Spleen (tissue), 13 donors: ENCODE measurements at places on chromosomes 7 and 10. TPM values are rescaled to one million over a fixed set of nuclear protein-coding genes. Genes with fewer than 3 reads are reported as not detected.

- H3K27me3 ChIP-seq, result no peaks in the 10 kb centered on the region
- peak overlapping the region; percentile 98 for H3K4me3 ChIP-seq
- DNase-seq, result peak; percentile 92
- no peaks in the 10 kb centered on the region for H3K36me3 ChIP-seq
- peaks cover 18% of the 10 kb centered on the region for H3K4me1 ChIP-seq
- peak overlapping the region; percentile 88 for H3K27ac ChIP-seq
Observed at GRCh38 chr7:148883266-148884048, 634 bp downstream of the EZH2 start.

DNA sequence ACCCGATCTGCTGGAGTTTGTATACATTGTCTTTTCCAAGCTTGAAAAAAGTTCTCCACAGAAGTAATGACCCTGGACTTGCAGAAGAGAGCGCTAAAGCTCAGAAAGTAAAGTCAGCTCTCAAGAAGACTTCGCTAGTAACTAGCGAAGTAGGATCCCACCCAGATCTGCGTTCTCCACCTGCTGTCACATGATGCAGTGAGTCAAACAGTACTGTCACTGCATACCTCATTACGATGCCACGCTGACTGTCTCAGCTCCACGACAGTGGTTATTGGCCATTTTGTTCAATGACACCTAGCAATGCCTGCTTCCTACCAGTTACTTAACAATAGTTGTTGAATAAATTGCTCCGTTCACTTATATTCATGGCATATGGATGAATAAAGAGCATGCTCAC is 29.7 kb upstream of the SEC61G start:
- peaks cover 38% of the 10 kb centered on the region for H3K27me3 ChIP-seq
- no peaks in the 10 kb centered on the region for H3K4me1 ChIP-seq
- no peak overlapping the region for H3K27ac ChIP-seq
- no peaks in the 10 kb centered on the region for H3K36me3 ChIP-seq
- H3K4me3 ChIP-seq, result no peak overlapping the region
- no peak for DNase-seq

- no peak overlapping the region for H3K27ac ChIP-seq
- no peaks in the 10 kb centered on the region for H3K4me1 ChIP-seq
- H3K36me3 ChIP-seq, result no peaks in the 10 kb centered on the region
- no peaks in the 10 kb centered on the region for H3K27me3 ChIP-seq
Observed at GRCh38 chr7:155874411-155874810, 62.1 kb upstream of the SHH start.

GRCh38 chr7:39357648-39358047 is 208.6 kb upstream of the YAE1 start:
- no peak overlapping the region for H3K27ac ChIP-seq
- DNase-seq, result no peak
- H3K4me1 ChIP-seq, result no peaks in the 10 kb centered on the region
- peaks cover 3% of the 10 kb centered on the region for H3K27me3 ChIP-seq
- no peak overlapping the region for H3K4me3 ChIP-seq

DNA sequence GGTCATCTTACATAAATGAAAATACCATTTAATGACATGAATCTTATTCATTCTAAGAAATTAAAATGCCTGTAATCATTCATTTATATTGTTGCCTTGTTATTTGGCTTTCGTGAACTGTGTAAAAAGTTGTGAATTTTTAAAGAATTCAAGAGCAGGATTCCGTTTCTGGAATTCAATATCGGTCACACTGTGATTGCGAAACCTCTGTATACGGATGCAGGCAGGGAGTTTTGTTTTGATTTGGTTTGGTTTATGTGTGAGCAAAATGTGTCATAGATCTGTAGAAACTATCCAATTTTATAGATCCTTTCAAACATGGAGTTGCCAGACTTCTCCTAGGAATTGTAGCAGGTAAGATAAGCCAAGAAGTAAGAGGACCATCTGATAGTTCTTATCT is 441.4 kb downstream of the DPP6 start:
- H3K4me1 ChIP-seq, result no peaks in the 10 kb centered on the region
- H3K36me3 ChIP-seq, result no peaks in the 10 kb centered on the region
- no peak for DNase-seq
- H3K27ac ChIP-seq, result no peak overlapping the region
- H3K4me3 ChIP-seq, result no peak overlapping the region

GRCh38 chr10:74671716-74672115 is 154.7 kb upstream of the KAT6B start:
- H3K4me1 ChIP-seq, result no peaks in the 10 kb centered on the region
- H3K27me3 ChIP-seq, result no peaks in the 10 kb centered on the region
- DNase-seq, result no peak
- H3K27ac ChIP-seq, result no peak overlapping the region
- peaks cover 24% of the 10 kb centered on the region for H3K36me3 ChIP-seq

GRCh38 chr7:137994216-137994615 is 7.7 kb downstream of the CREB3L2 start:
- no peak overlapping the region for H3K27ac ChIP-seq
- no peaks in the 10 kb centered on the region for H3K36me3 ChIP-seq
- no peaks in the 10 kb centered on the region for H3K27me3 ChIP-seq
- DNase-seq, result no peak

DNA sequence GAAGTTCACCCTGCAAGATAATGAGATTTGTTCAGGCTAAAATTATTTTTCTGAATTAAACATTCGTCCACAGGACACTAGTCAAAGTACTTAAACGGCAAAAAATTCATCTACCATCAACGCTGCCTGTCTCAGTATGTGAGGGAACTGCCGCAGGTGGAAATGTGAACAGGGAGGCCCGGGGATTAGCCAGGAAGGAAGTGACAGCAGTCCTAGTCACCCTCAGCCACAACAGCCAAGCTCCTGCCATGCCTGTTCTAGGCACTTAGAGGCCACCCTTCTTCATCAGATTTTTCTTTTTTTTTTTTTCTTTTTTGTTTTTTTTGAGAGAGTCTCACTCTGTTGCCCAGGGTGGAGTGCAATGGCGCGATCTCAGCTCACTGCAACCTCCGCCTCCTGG is 9.4 kb downstream of the NUDT5 start:
- H3K36me3 ChIP-seq, result peaks cover 63% of the 10 kb centered on the region
- no peak for DNase-seq
- no peak overlapping the region for H3K27ac ChIP-seq
- no peaks in the 10 kb centered on the region for H3K27me3 ChIP-seq
- H3K4me1 ChIP-seq, result no peaks in the 10 kb centered on the region
- no peak overlapping the region for H3K4me3 ChIP-seq

DNA sequence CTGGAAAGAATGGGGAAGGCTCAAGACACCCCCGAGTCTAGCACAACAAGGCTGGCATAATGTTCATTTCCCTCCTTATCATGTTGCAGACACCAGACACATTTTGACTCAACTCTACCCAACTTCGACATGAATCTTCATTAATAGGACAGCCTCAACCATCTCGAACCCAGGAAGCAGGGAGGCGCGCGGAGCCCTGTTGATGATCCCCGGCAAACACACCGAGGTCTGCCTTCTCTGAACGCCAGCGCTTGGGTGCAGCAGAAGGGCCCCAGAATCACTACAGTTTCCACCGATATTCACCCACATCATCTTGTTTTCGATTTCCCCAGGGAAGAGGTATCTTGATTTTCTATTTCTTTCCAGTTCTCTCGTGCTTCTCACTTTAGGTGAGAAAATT is 563.6 kb downstream of the TCERG1L start:
- H3K36me3 ChIP-seq, result no peaks in the 10 kb centered on the region
- H3K4me3 ChIP-seq, result no peak overlapping the region
- H3K4me1 ChIP-seq, result no peaks in the 10 kb centered on the region
- peaks cover 10% of the 10 kb centered on the region for H3K27me3 ChIP-seq
- no peak overlapping the region for H3K27ac ChIP-seq
- peak; percentile 55 for DNase-seq

DNA sequence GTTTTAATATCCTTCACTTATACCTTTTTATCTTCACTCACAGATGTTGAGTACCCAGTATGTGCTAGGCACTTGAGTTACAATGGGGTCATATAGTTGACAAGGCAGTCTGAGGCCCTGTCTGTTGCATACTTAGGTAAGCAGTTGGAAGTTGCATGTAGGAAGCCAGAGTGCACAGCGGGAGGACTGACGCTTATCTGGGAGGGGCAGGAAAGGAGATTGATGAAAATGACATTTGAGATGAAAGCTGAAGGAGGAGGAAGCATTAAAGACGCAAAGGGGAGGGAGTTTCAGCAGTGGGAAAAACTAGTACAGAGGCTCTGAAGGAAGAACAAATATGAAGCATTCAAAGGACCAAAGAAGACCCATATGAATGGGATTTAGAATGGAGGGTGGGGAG is 266.2 kb downstream of the HTR7 start:
- no peaks in the 10 kb centered on the region for H3K27me3 ChIP-seq
- H3K27ac ChIP-seq, result no peak overlapping the region
- no peaks in the 10 kb centered on the region for H3K4me1 ChIP-seq
- no peak for DNase-seq

DNA sequence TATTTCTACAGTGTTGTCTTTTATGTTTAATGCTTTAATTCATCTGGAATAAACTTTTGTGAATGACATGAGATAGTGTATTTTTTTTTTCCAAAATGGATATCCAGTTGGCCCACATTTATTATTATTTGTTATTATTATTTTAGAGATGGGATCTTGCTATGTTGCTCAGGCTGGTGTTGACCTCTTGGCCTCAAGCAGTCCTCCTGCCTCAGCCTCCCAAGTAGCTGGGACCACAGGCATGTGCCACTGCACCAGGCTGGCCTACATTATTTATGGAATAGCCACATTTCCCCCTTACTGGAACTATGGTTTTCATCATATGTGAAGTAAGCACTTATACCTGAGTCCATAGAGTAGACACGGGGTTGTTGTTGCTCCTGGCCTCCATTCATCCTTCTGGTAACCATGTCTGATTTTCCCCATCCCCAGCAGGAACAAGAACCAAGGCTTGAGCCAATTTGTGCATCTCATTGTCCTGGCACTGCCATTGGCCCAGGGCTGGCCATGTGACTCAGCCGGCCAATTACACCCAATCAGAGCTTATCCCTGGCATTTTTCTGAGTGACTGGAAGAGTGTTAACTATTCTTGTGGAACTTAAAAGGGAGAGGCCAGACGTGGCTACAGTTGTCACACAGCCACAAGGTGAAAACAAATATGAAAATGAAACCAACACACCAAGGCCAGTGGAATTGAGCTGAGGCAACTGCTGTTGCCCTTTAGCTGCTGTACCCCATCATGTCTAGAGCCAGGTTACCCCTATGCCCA is 23.1 kb downstream of the PRF1 start:
- no peak overlapping the region for H3K27ac ChIP-seq
- DNase-seq, result no peak
- H3K4me1 ChIP-seq, result peaks cover 48% of the 10 kb centered on the region
- no peaks in the 10 kb centered on the region for H3K36me3 ChIP-seq
- no peaks in the 10 kb centered on the region for H3K27me3 ChIP-seq

- no peaks in the 10 kb centered on the region for H3K36me3 ChIP-seq
- H3K27ac ChIP-seq, result peak overlapping the region; percentile 54
- no peak overlapping the region for H3K4me3 ChIP-seq
- peaks cover 4% of the 10 kb centered on the region for H3K4me1 ChIP-seq
- H3K27me3 ChIP-seq, result peaks cover 28% of the 10 kb centered on the region
- DNase-seq, result no peak
Observed at GRCh38 chr10:69728335-69728870, 73.3 kb upstream of the COL13A1 start.

DNA sequence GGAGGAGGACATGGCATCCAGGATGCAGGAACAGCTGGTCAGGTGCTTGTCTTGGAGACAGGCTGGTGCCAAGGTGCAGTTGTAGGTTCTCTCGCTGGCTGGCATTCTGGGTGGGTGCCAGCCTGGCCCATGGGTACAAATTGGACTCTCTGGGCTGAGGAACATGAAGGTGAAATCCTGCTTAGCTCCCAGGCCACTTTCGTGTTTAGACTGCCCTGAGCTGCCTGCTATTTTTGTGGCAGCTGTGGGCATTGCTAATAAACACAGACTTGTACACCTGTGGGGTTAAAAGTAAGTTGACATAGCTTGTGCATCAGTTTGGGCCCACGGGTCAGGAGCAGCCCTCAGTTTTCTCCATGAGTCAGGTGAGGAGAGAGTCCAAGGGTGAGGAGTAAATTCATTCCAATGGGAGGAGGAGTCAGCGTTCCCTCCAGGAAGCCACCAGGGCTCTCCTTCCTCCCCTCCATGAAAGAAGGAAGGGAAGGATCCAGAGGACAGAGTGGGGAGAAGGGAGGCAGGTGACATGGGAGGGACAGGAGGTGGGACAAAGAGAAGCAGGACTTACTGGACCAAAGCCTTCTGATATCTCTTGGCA is 380.0 kb downstream of the GLRX3 start:
- no peak overlapping the region for H3K27ac ChIP-seq
- H3K27me3 ChIP-seq, result no peaks in the 10 kb centered on the region
- no peaks in the 10 kb centered on the region for H3K4me1 ChIP-seq
- no peak for DNase-seq

DNA sequence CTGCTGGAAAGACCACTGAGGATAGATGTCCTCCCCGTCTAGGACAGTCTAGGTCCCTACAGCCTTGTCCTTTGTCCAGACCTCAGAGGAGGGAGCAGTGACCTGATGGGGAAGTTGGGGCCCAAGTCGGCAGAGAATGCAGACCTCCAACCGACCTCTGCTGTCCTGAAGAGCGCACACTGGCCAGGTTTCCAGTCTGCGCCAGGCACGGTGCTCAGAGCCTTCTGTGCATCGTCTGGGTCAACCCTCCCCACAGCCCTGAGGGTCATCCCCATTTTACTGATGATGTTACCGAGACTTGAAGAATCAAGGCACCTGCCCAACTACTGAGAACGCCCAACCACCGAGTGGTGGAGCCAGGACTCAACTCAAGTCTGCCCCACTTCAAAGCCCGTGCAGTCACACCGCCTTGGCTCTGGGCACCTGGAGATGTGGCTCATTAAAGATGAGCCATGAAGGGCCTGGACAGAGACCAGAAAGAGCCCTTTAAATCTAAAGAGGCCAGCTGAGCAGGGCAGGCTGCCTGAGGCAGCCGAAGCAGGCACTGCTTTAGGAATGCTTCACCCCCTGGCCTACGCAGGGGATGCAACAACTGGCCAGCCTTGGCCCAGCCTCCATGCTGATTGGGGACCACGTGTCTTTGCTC is 4.4 kb downstream of the ITPRIP start:
- no peak overlapping the region for H3K4me3 ChIP-seq
- no peaks in the 10 kb centered on the region for H3K36me3 ChIP-seq
- peak; percentile 63 for DNase-seq
- H3K4me1 ChIP-seq, result peaks cover 70% of the 10 kb centered on the region
- peak overlapping the region; percentile 99 for H3K27ac ChIP-seq
- no peaks in the 10 kb centered on the region for H3K27me3 ChIP-seq

- DNase-seq, result no peak
- no peak overlapping the region for H3K27ac ChIP-seq
- H3K4me3 ChIP-seq, result no peak overlapping the region
- H3K27me3 ChIP-seq, result no peaks in the 10 kb centered on the region
- no peaks in the 10 kb centered on the region for H3K4me1 ChIP-seq
Observed at GRCh38 chr10:94085766-94086437, 92.2 kb downstream of the PLCE1 start.

TAC1 gene
- 111 TPM for total RNA-seq

GSTO2 gene
- 0.33 TPM for total RNA-seq

ODAD2 gene
- total RNA-seq, result 0.72 TPM
